Adipocyte (in vitro differentiated cells): ENCODE measurements at places on chromosomes 7 and 10.

DNA sequence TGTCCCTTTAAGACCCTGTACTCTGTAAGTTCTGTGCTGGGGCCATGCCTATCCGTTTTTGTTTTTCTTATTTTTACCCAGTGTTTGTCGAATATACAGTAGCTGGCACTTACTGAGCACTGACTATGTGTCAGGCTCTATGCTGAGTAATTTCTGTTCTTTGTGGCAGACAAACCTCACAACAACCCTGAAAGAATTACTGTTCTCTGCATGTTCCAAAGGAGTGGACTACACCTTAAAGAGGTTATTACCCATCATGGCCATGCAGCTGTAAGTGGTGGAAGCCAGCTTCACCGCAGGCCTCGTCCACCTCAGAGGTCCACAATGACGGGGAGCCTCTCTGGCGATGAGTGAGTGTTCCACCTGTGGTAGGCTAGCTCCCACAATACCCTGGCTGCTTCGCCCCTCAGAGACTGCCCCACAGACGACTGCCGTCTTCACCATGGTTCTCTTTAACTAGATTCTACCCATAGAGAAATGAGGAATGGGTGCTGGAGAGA lies 30.1 kb upstream of the RBM20 start:
- DNase-seq: no peak

GRCh38 chr10:60140651-60141632 lies 234.6 kb upstream of the CCDC6 start:
- peak; percentile 9 for DNase-seq

DNA sequence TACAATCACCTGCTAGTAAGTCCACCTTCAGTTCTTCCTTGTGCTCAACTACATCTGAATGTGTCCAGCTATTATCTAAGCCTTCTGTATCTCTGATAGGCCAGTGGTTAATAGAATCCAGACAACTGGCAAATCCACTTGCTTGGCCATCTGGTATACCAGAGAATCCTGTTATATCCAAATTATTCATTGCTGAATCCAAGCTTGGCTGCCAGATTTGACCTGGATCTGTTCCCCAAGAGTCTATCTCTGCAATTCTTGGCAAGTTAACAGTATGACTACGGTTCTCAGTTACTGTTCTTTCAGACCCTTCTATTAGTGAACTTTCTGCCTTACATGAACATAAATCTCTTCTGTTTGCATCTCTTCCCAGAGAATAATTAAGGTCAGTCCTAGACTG lies 154.6 kb upstream of the TARP start:
- DNase-seq: no peak

GRCh38 chr7:103297837-103298179 lies 573 bp downstream of the PMPCB start:
- DNase-seq: no peak

DNA sequence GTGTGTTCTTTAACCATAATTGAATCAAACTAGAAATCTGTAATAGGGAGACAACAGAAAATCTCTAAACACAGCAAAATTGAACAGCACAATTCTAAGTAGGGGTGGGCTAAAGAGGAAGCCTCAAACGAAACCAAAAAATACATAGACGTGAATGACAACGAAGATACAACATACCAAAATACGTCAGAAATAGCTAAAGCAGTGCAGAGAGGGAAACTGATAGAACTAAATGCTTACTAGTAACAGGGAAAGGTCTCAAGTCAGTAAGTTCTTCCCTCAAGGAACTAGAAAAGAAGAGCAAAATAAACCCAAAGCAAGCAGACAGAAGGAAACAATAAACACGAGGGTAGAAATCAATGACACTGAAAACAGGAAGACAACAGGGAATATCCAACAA lies 19.1 kb downstream of the RPP38 start:
- DNase-seq: no peak

- no peak for DNase-seq
These were observed 39.0 kb downstream of the TAC1 start for GRCh38 chr7:97770850-97771249.

- no peak for DNase-seq
These were observed 55.4 kb upstream of the IGFBP3 start for GRCh38 chr7:45976485-45976856.

DNA sequence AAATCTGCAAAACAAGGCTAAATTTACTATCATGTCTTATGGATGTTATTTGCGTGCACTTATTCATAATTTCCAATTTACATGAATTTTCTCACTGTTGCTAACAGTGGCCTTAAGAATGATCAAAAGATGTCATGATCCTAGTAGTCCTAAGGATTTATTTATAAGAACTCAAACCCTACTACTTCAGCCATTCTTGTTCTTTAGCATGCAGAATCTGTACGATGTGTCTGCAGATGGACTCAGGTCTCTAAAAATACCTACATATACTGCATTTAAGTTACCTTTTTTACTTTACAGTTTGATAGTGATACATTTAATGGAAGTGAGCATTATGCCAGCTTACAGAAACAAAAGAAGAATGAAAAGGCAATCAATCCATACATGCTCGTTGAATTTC lies 91.2 kb downstream of the ZNF277 start:
- no peak for DNase-seq

- DNase-seq: peak; percentile 87
These were observed 523.0 kb upstream of the ANKRD30A start for GRCh38 chr10:36602374-36602773.

GRCh38 chr7:127938588-127938987 lies 92.6 kb downstream of the LRRC4 start:
- DNase-seq: peak; percentile 88

GRCh38 chr10:50334273-50334672 lies 83.0 kb upstream of the ASAH2 start:
- no peak for DNase-seq

DNA sequence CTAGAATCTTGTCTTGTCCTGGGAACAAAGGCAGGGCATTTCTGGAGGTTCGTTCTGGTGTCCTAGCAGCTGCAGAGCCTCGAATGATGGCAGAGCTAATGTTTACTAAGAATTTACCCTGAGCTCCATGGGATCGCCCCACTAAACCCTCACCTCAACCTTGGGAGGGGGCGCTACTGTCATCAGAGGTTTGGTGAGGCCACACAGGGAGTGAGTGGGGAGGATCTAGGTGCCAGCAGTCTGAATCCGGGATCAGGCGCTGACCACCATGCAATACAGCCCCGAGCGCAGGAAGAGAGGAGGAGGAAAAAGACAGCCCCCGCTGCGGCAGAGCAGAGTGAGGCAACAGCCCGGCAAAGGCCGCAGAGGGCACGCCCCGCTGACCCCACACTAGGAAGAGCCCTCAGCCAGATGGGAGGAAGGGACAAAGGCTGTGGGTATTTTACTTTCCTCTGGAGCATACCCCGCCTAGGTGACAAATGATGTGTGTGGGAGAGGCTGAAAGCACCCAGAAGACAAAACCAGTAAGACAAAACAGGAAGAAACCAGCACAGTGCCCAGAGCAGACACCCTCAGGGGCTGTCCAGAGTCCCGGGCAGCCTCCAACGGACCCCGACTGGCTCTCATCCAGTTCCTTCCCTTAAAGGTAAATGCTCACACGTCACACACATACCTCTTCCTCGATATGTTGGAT lies 103.5 kb downstream of the FAM53B start:
- DNase-seq: no peak

DNA sequence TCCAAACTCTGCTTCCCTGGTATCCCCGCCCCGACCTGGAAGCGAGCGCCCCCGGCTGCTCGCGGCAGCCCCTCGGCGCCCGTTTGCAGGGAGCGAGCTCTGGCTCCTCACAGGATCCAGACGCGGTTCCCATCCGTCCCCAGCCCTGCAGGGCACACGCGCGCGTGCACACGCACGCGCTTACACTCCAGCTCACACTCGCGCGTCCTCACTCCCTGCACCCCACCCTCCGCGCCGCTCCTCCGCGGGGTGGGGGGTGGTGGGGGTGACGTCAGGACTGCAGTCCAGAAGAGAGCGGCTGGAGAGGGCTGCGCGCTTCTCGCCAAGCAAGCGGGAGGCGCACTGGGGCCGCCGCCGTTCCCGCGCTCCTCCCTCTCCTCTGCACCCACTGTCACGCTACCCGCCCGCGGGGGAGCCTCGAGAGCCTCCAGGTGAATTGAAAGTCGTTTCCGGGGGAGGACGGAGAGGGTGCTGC lies 255.6 kb downstream of the OTUD1 start:
- DNase-seq: no peak

DNA sequence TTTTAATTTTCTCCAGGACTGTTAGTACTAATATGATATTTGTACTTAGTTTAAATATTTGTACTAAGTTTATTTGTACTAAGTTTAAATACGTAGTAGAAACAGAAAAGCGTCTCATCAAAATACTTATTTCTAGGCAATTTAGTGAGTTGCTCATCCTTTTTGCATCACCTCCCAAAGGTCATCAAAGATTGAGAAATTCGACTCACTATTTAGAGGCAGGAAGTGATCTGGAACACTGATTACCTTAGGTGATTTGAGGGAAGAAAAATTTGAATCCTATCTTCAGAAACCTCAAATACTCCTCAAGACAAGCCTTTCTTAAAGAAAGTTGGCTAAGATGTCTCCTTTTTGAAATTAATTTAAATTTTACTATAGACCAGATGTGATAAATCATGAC lies 14.5 kb downstream of the WNT16 start:
- DNase-seq: no peak

- DNase-seq: peak; percentile 21
These were observed 101.1 kb upstream of the ABCB5 start for GRCh38 chr7:20514364-20514763.

DNA sequence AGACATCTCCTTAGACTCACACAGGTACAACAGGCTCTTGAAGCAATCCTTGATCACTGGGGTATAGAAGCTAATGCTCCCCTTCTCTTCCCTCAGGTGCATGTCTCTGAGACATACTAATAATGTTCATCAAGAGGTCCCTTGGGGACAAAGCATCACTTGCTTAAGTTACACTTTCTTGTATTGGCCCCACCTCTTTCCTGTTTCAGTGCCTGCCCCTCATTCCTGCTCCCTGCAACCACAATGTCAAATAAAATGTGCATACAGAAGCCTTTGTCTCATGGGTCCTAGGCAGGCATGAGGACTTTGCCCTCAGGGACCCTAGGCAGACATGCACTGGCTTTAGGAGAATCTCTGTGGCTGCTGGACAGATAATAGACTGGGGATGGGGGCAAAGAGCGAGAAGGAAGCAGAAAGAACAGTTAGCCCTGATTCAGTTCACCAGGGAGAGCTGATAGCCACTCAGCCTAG lies 175.0 kb upstream of the NPY start:
- no peak for DNase-seq

DNA sequence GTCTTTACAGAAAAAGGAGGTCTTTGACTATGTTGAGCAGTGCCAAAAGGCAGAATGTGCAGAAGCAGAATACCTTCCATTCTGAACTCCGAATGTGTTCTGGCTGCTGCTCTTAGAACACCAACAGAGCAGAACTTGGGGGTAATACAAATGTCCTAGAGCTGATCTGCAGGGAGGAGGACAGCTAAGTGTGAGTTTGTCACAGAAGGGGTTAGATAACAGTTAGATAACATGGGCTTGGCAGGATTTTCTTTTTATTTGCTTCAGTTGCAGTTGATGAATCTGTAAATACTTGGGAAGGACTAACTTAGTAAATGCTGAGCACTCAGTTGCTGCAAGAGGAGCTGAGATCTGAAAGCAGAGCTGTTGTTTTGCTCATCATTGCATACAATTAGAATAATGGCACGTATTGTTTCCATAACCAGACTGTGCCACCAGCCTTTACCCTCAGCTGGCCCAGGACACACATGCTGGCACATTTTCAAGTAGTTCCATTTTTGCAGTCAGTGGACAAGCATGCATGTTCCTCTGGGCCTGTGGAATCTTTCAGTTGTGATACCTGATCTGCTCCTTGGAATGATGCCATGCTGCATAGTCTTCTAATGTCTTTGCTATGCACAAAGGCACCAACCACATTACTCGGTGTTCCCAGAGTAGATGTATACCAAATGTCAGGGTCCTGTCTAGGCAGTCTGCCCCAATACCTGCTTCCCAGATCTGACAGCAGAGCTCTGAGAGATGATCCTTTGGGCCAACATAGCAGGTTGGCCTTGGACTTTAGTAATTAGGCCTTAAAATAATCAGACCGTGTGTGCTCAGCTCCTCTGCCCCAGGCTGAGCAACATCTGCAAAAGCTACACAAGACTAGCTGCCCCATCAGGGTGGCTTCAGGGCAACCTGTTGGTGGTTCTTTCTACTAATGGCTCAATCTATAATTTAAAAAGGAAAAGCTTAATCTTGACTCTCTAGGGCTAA lies 55.7 kb downstream of the GSDME start:
- peak; percentile 97 for DNase-seq

DNA sequence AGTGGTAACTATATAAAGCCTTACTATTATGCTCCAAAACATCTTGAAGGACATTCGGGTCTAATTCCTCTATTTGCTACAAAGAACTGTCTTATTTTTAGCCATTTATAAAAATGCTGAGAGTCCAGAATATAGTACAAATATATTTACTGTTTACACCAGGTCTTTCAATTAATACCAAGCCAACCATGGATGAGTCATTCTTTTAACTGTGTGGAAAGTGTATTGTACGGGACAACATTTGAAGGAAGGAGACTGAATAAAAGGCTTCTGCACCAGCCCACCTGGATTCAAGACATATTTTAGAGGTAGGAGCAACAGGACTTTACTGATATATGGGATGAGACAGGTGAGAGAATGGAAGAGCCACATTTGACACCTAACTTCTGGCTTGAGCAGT lies 35.4 kb downstream of the MASTL start:
- DNase-seq: no peak

GRCh38 chr7:92025260-92025659 lies 84.6 kb downstream of the AKAP9 start:
- DNase-seq: peak; percentile 50

DNA sequence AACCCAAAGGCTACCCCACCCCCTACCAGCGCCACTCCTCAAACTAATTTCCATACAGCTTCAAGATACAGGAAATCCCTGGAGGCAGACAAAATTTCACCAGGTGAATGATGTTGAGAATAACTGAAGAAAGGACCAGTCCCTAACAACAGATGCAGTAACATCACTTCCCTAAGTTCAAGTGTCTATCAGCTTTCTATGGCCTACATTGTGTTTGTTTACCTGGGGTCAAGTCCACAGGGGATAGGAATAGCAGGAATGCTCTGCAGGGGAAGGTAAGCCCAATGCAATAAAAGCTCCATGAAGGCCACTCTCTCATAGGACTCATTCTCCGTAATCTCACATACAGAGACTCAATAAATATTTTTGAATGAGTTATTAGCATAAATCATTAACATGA lies 26.9 kb downstream of the FAM13C start:
- no peak for DNase-seq

DNA sequence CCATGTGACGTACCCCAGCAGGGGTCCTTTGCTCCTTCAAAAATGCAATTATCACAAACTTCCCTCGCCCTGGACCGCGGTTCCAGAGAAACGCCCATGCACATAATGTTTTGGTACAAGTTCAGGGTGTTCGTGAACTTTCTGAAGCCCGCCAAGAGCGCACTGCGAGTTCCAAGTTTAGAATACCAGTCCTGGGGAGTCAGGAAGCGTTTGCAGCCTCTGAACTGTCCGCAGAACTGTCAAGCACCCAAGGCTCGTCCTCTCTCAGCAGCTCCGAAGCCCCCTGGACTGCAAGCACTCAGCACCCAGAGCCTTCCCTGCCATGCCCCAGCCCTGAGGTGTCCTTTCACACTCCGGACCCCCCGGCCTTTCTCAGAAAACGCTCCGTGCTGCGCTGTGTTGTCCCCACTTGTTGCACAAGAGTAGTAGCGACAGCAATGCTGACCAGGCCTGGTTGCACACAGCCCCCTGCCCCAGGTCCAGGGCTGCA lies 30.3 kb downstream of the CALML3 start:
- DNase-seq: no peak
